ENCODE measurements at places on chromosomes 6 and 20. TPM values are rescaled to one million over a fixed set of nuclear protein-coding genes. Genes with fewer than 3 reads are reported as not detected.

The TCF21 gene
- total RNA-seq: 80.9 TPM

The JPH2 gene
- total RNA-seq: 9.2 TPM

The POU3F2 gene
- 0.11 TPM for total RNA-seq

The XRN2 gene
- 50.5 TPM for total RNA-seq

The TRIM40 gene
- total RNA-seq: not detected

The IP6K3 gene
- 3.9 TPM for total RNA-seq

GRCh38 chr6:134173366-134173725 is 120.9 kb upstream of the SLC2A12 start:
- peaks cover 8% of the 10 kb centered on the region for H3K27me3 ChIP-seq
- peaks cover 7% of the 10 kb centered on the region for H3K36me3 ChIP-seq
- no peak overlapping the region for H3K4me3 ChIP-seq
- no peak for DNase-seq

DNA sequence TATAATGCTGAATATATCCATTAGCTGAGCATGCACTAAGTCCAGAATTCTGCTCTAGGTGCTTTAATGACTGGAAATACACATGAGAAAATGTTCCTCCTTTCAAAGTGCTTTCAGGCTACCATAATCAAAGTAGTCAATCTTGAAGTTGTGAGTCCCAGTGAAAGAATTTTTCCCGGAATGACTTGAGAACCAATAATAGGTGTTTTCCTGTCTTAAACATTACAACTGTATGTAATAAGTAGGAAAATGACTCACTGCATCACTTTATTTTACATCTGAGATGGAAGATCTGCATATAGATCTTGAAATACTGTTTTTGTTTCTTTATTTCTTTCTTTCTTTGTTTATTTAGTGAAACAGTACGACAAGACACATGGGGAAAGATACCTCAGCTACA is 437.4 kb upstream of the JAG1 start:
- H3K36me3 ChIP-seq: no peaks in the 10 kb centered on the region
- no peak overlapping the region for H3K27ac ChIP-seq
- DNase-seq: no peak
- no peaks in the 10 kb centered on the region for H3K4me1 ChIP-seq

DNA sequence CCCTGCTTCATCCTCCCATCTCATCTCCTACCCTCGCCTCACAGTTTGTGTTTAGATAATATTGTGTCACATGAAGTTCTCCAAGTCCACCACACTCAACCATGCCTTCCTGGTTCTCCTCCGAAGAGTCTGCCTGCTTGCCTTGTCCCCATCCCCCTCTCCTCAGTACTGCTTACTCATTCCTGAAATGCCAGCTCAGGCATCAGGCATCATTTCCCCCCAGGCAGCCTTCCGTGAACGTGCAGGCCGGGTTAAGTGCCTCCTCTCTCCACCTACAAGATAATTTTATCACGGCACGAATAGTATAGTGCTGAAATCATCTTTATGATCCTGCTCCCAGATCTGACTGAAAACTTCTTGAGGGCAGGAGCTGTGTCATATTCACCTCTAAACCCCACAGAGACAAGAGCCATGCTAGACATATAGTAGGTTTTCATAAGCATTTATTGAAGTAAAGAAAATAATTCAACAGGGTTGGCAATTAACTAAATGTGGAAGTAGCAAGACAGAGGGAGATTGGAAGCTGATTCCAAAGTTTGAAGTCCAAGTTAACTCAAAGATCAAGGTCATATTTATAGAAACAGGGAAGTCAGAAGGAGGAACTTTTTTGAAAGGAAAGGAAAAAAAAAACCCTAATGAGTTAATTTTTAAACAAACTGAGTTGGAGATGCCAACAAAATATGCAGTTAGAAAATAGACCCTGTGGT is 48.7 kb upstream of the BMP2 start:
- no peaks in the 10 kb centered on the region for H3K4me1 ChIP-seq
- DNase-seq: no peak
- H3K27ac ChIP-seq: no peak overlapping the region
- H3K36me3 ChIP-seq: no peaks in the 10 kb centered on the region

- DNase-seq: peak; percentile 35
- peak overlapping the region; percentile 76 for H3K27ac ChIP-seq
- no peaks in the 10 kb centered on the region for H3K27me3 ChIP-seq
- H3K36me3 ChIP-seq: no peaks in the 10 kb centered on the region
- H3K4me1 ChIP-seq: no peaks in the 10 kb centered on the region
- H3K4me3 ChIP-seq: peak overlapping the region; percentile 51
These were observed 546 bp upstream of the KLHL32 start for GRCh38 chr6:96923871-96924493.

DNA sequence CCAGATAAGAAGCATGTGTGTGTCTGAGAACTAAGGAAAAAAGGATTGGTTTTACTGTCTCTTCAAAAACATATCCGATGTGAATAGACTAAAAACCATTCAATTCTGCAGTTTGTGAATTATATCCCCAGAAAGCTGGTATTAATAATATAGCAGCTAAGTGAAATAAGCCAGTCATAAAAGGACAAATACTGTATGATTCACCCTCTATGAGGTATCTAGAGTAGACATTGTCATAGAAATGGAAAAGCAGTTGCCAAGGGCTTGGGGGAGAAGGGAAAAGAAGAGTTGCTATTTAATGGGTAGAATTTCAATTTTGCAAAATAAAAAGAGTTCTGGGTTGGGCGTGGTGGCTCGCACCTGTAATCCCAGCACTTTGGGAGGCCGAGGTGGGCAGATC is 137.5 kb downstream of the ATXN1 start:
- H3K27me3 ChIP-seq: no peaks in the 10 kb centered on the region
- no peak overlapping the region for H3K27ac ChIP-seq
- H3K4me3 ChIP-seq: no peak overlapping the region
- no peak for DNase-seq
- H3K36me3 ChIP-seq: no peaks in the 10 kb centered on the region

DNA sequence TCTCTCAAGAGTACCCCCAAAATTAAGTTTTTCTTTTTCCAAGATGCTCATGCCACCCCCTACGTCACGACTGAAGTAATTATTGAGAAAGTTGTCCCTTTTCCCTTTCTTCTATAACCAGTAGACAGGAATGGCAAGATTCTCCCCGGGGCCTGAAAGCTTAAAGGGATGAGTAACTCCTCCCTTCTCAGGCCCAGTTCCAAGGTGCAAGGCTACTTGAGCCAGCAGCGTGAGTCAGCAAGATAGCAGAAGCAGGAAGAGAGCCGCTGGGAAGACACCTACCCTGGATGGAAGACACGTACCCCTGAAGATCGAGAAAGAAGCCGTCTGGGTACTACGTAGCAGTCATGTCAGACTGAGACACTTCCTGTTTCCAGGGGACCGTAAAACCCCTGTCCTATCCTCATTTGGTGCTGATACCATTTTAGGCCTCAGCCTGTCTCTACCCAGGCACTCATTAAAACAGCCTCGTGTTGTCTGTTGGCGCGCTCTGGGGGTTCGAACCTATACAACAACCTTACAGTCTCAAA is 241.0 kb downstream of the ADGRG6 start:
- no peak overlapping the region for H3K4me3 ChIP-seq
- no peaks in the 10 kb centered on the region for H3K27me3 ChIP-seq
- no peaks in the 10 kb centered on the region for H3K4me1 ChIP-seq
- peak; percentile 32 for DNase-seq
- H3K27ac ChIP-seq: no peak overlapping the region

- H3K27me3 ChIP-seq: peaks cover 15% of the 10 kb centered on the region
- H3K4me3 ChIP-seq: peak within 1 kb of the TSS; percentile 51
- H3K27ac ChIP-seq: no peak within 1 kb of the TSS
- no peaks in the 10 kb centered on the region for H3K36me3 ChIP-seq
- peak; percentile 96 for DNase-seq
- no peaks in the 10 kb centered on the region for H3K4me1 ChIP-seq
These were observed at the start of gene KHDRBS2 for GRCh38 chr6:62285612-62286469. Gene KHDRBS2 (minus strand): TSS chr6:62286225.

DNA sequence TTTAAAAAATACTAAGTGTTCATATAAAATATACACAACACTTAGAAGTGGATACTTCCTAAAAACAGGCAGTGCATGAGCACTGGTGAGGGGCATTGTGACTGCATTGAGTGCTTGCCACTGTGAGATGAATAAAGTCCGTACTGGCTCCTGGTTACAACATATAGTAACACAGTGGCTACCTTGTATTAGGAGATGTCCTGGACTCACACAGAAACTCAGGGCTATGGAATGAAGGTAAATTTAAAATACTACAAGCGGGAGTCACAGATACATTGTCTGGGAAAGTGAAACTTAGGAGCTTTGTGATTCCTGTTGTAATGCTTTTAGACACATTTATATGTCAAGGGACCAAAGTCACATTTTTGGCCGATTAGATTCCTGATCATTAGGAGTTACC is 36.5 kb upstream of the HLA-G start:
- H3K4me3 ChIP-seq: no peak overlapping the region
- no peaks in the 10 kb centered on the region for H3K36me3 ChIP-seq
- no peak overlapping the region for H3K27ac ChIP-seq
- peaks cover 3% of the 10 kb centered on the region for H3K4me1 ChIP-seq
- peaks cover 66% of the 10 kb centered on the region for H3K27me3 ChIP-seq
- no peak for DNase-seq

GRCh38 chr6:90720404-90720803 is 133.5 kb upstream of the MAP3K7 start:
- H3K4me1 ChIP-seq: no peaks in the 10 kb centered on the region
- no peak overlapping the region for H3K4me3 ChIP-seq
- H3K27ac ChIP-seq: no peak overlapping the region

GRCh38 chr6:109221543-109222195 is 126.4 kb downstream of the CEP57L1 start:
- H3K27ac ChIP-seq: no peak overlapping the region
- H3K27me3 ChIP-seq: no peaks in the 10 kb centered on the region
- no peak overlapping the region for H3K4me3 ChIP-seq

DNA sequence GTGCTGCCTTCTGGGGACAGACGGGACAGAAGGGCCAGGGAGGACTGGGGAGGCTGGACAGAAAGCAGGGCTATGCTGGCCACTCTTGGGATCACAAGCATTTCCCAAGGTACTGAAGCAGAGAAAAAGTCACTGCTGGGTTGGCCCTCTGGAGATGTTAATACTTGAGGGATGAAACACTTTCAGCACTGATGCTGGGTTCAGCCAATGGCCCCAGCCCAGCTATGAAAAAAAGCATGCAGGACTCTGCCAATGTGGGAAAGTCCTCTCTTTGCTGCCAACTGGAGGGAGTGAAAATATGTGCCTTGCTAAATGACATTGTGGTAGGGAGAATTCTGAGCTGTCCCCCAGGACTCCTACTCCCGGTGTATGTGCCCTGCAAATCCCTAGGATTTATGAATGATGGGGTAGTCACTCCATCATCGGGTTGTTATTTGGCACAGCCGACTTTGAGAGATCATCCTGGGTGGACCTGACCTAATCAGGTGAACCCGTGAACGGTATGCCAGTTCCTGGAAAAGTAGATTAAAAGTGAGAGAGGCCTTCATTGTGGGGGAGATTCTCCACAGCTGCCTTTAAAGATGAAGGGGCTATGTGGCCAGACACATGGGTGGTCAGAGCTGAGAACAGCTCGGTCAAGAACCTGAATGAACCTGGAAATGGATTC is 119.9 kb upstream of the TRAF3IP2 start:
- no peak overlapping the region for H3K4me3 ChIP-seq
- no peak overlapping the region for H3K27ac ChIP-seq
- H3K36me3 ChIP-seq: no peaks in the 10 kb centered on the region
- H3K4me1 ChIP-seq: peaks cover 13% of the 10 kb centered on the region
- peak; percentile 55 for DNase-seq

DNA sequence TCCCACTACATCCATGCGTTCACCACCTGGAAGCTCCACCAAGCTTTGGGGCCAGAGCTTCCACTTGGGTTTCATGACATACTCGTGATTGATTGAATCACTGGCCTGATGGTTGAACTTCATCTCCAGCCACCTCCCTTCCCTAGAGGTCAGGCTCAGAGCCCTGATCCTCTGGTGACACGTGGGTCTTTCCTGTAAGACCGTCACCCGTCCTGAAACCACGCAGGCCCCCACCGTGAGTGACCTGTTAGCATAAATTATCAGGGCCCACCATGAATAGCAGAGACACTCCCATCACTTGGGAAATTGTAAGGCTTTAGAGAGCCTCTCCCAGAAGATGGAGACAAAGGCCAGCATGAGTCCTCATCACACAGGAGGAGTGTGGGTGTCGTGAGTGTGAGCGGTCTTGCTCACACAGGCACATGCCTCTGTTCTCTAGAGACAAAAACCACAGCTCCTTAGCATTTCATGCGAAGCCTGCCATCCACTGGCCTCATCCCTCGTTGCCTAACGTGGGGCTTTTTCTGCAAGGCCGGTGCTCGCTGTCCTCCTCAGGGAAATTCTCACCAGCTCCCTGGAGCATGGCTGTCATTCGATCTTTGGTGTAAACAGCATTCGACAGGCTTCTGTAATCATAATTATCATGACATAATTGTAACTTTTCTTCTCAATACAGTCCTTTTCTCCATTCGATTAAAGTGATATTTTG is 65.1 kb upstream of the DUSP22 start:
- H3K36me3 ChIP-seq: no peaks in the 10 kb centered on the region
- no peak for DNase-seq
- H3K4me3 ChIP-seq: no peak overlapping the region
- H3K27me3 ChIP-seq: no peaks in the 10 kb centered on the region
- no peaks in the 10 kb centered on the region for H3K4me1 ChIP-seq

DNA sequence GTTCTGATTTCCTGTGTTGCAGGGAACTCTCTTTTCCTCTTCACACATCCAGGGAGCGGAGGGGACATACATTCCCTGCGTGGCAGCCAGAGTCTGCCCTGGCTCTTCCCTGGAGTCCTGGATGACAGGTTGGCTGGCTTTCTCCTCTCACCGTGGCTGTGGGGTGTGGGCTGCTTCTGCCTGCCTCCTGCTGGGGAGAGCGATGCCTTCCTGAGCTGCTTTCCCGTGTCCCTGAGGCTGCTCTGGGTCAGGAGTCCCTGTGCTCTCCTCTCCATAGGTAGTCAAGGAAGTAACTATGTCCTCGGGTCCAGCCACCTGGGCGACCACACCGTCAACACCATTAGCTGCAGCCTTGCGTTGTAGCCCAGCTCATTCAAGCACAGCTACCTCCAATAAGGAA is 451.7 kb downstream of the QKI start:
- H3K4me1 ChIP-seq: peaks cover 1% of the 10 kb centered on the region
- H3K27ac ChIP-seq: no peak overlapping the region
- no peak overlapping the region for H3K4me3 ChIP-seq
- H3K36me3 ChIP-seq: no peaks in the 10 kb centered on the region
- H3K27me3 ChIP-seq: no peaks in the 10 kb centered on the region

DNA sequence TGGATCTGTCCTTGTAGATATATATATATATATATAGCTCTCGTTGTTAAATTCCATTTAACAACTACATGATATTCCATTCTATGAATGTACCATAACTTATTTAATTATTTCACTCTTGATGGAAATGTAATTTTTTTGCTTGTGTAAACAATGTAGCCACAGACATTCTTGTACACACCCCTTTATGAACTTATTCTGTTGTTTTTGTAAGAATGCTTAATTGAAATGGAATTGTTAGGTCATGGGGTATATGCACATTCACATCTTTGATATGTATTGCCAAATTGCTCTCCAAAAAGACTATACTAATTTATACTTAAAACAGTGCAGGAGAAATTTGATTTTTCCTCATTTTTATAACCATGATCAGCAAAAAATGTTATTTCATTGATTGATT is 67.2 kb downstream of the MAP3K4 start:
- no peak overlapping the region for H3K27ac ChIP-seq
- H3K4me1 ChIP-seq: peaks cover 10% of the 10 kb centered on the region
- DNase-seq: no peak
- H3K27me3 ChIP-seq: no peaks in the 10 kb centered on the region
